ENCODE measurements at places on chromosomes 3 and 15.

GRCh38 chr3:120506076-120506827 lies 55.5 kb upstream of the FSTL1 start:
- no peak for DNase-seq

DNA sequence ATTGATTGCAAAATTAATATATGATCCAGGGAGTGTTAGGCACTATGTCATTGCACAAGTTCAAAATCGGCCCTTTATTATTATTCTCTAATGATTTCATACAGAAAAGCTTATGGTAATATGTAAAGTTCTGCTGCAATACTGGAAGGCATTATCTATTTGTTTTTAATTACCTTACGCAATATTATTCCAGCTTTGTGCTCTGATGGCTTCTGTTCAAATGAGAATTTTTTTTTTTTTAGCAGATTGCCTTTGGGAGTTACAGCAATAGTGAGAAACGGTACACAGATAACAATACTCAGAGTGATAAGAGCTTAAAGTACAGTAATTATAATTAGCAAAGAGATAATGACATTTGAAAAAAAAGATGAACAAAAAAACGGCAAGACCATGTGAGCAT lies 602.2 kb upstream of the ALCAM start:
- no peak for DNase-seq

DNA sequence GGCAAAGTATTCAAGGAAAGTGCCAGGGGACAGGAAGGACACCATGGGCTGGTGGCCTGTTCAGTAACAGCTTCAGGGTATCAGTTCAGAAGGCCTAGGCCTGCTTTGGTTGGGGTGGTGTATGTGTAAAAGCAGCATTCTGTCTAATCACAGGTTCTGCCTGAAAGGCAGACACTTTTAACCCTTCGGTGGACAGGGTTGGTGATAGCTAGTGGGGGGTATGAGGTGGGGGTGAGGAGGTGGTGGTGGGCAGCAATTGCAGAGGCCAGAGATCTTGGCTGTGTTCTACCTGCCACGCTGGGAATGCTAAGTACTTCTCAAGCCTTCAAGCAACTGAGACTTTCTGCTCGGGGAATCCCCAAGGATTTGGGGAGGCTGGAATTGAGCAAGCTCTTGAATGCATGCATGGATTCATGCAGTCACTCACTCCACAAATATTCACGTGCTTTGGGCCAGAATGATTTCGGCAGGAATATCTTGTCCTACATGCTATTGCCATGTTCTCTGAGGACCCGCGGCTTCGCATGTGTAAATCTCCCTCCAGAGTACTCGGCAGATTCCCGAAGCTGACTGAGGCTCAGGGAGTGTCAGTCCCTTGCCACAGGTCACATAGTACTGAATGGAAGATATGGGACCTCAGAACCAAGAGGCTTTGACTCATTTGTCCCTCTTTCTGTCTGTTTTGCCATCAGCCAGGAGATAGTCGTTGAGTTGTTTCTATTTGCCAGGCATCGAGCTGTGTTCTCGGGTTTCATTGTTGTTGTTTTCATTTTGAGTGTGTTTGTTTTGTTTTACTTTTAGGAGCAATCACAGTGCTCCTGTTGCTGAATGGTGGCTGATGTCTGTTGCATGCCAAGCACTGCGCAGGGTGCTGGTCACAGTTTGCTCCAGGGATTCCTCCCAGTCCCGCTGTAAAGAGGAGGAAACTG lies 65.5 kb downstream of the SMAD3 start:
- no peak for DNase-seq

- no peak for DNase-seq
Measured at GRCh38 chr3:36295296-36295695, 85.0 kb upstream of the STAC start.

- DNase-seq: no peak
Measured at GRCh38 chr3:13389378-13389777, 30.7 kb downstream of the NUP210 start.

GRCh38 chr3:26967501-26967900 lies 344.9 kb downstream of the LRRC3B start:
- DNase-seq: no peak

GRCh38 chr3:20984594-20985205 lies 766.3 kb downstream of the ZNF385D start:
- no peak for DNase-seq

- DNase-seq: no peak
Measured at GRCh38 chr3:169337500-169338078, 325.9 kb downstream of the MECOM start.

DNA sequence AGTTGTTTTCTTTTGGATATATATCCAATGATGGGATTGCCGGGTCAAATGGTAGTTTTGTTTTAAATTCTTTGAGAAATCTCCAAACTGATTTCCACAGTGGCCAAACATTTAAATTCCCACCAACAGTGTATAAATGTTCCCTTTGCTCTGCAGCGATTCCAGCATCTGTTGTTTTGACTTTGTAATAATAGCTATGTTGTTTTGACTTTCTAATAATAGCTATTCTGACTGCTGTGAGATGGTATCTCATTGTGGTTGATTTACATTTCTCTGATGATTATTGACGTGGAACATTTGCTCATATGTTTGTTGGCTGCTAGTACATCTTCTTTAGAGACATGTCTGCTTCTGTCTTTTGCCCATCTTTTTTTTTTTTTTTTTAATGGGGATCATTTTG lies 332.2 kb upstream of the GBE1 start:
- no peak for DNase-seq

GRCh38 chr3:109047366-109047765 lies 70.6 kb downstream of the MORC1 start:
- no peak for DNase-seq

DNA sequence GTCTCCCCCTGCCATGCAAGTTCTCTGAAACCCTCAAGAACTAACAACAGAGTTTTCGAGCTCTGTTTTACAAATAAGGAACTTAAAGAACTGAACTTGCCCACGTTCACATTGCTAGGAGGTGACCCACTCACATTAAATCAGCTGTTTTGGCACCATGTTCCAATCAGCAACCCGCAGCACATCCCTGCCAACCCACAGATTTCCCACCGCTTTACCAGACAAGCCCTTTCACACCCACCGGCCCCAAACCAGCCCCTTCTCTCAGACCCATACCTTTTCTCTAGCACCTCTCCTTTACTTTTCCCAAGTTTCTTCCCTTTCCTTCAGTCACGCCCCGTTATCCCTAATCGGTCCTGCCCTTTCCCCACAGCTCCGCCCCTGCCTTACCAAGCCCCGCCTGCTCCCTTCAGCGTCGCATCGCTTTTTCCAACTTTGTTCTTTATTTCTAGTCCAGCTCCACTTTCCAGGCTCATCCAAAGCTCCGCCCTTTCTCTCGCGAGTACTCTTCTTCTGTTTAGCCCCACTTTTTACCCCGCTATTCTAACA lies 804 bp upstream of the BRPF1 start:
- DNase-seq: no peak

- DNase-seq: no peak
Measured at GRCh38 chr3:40337136-40338108, 27.9 kb downstream of the EIF1B start.

GRCh38 chr15:52186651-52187486 lies 4.3 kb downstream of the GNB5 start:
- DNase-seq: no peak

GRCh38 chr3:126112531-126113237 lies 28.8 kb upstream of the SLC41A3 start:
- no peak for DNase-seq

DNA sequence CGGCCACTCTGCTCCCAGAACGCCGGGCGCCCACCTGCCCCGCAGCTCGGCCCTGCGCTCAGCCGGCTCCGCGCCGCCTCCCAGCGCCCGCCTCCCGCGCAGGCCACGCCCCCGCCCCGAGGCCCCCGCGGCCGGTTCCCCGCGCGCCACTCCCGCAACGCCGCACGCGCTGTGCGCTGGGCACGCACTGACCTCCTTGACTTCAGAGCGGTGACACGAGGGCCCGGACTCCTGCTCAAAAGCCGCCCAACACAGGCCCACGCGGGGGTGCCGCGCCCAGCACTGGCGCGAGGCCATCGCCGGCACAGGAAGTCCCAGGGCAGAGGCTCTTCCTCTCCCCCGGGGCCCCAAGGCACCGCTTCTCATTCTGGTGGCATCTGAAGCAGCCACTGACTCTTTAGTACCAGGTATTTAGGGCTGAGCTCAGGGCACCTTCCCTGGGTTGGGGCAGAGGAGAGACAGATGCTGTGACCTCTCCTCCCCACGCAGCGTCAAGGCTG lies 12.4 kb downstream of the TNK2 start:
- peak; percentile 75 for DNase-seq

DNA sequence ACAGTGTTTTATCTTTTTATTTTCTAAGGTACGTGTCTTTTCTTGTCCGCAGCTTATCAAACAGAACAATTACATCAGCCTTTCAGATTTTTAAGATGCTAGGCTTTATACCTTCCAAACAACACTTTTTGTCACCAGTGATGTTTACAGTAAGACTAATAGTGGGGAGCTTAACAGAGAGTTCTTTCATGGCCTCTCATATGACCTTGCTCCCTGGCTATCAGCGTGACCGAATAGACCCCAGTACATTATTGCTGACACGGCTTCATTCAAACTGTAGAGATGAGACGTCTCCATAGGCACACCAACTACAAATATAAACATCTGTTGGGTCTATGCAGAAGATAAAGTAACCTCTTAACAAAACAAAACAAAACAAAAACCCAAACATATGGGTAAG lies 477.6 kb upstream of the KCNMB2 start:
- no peak for DNase-seq

GRCh38 chr15:74816624-74817369 lies 4.2 kb downstream of the LMAN1L start:
- no peak for DNase-seq

DNA sequence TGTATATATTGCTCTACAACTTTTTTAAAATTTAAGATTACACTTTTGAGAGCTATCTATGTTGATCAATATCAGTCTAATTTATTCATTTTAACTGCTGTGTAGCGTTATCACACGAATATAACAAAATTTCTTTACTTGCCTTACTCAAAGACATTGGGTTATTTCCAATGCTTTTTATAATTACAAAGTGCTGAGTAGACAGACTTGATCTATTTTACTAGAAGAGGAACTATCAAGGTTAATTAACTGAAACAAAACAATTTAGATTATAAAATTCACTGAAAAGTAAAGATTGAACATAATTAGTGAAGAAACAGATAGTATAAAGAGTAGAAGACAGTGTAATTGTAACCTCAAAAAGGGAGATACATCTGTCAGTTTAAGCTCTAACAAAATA lies 105.5 kb downstream of the TGFBR2 start:
- DNase-seq: no peak

GRCh38 chr3:133136114-133137041 lies 98.2 kb downstream of the TMEM108 start:
- DNase-seq: no peak

- no peak for DNase-seq
Measured at GRCh38 chr15:98731712-98732450, 83.5 kb downstream of the IGF1R start.

DNA sequence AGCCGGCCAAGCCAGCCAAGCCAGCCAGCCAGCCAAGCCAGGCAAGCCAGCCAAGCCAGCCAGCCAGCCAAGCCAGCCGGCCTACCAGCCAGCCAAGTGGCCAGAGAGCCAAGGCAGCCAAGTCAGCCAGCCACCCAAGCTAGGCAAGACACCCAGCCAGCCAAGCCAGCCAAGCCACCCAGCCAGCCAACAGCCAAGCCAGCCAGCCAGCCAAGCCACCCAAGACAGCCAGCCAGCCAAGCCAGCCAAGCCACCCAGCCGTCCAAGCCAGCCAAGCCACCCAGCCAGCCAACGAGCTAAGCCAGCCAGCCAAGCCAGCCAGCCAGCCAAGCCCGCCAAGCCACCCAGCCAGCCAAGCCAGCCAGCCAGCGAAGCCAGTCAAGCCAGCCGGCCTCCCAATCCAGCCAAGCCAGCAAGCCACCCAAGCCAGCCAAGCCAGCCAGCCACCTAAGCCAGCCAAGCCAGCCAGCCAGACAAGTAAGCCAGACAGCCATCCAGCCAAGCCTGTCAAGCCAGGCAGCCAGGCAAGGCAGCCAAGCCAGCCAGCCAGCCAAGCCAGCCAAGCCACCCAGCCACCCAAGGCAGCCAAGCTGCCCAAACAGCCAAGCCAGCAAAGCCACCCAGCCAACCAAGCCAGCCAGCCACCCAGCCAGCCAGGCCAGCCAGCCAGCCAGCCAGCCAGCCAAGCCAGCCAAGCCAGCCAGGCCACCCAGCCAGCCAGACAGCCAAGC lies 200.5 kb downstream of the GOLGA6L6 start:
- DNase-seq: no peak

DNA sequence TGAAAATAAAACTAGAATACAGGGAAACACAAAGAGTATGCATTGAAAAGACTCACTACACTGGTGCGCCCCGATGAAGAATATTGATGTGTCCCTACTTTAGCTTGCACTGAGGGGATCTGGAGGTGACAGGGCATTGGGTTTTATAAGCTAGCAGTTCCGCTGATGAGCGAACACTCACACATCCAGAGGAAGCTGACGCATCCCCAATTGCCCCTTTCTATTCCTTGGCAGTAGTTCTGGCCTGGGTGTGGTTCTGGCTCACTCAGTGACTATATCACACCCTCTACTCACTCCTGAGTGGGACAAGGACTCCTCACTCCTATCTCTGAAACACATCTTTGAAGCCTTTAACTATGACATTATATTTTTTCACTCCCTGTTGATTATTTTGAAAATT lies 71.0 kb downstream of the B3GNT5 start:
- no peak for DNase-seq

GRCh38 chr15:98562331-98562937 lies 85.9 kb upstream of the IGF1R start:
- no peak for DNase-seq

DNA sequence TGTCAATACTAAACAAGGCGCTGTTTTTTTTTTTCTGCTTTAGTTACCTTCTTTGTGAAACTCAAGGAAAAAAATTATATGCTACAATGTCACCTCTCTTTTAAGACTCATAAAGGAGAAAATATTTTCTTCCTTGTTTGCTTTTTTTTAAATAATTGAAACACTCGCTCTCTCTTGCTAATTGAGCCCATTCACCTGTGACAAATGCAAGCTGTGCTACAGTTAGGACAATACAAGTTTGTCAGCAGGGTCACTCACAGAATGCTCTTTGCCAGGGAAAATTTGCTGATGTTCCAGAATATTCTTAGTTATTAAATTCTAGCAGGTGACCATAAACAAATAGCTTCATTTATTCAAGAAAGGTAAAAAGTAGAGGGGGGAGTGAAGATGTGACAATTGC lies 375.9 kb upstream of the DPPA4 start:
- DNase-seq: no peak

- no peak for DNase-seq
Measured at GRCh38 chr3:7309641-7310102, 448.8 kb downstream of the GRM7 start.

GRCh38 chr15:101425787-101426365 lies 63.6 kb downstream of the PCSK6 start:
- DNase-seq: no peak

DNA sequence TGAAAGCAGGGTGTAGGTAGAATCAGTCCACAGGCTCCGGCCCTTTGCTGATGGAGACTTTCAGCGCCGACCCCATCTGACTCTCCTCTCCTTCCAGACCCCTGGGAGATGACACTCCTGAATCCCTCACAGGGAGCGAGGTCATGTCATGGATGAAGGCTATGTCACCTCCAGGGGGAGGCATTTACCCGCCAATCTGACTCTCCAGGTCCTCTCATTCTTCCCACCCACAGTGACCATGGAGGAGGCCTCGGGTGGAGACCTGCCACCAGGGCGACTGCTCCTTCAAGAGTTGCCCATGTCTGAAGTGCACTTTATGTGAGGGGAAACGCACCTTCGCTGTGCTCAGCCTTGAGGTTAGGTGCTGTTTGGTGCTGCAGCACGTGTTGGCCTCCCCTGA lies 112.7 kb downstream of the KLF13 start:
- peak; percentile 37 for DNase-seq

Measured in CD4-positive, alpha-beta T cell treated with Interleukin-1 beta for 1 hour (primary cell).